ENCODE measurements at places on chromosomes 6 and 20.

GRCh38 chr6:137277971-137278637 is 58.9 kb upstream of the IFNGR1 start:
- no peak for DNase-seq

GRCh38 chr6:160737934-160738333 is 35.9 kb downstream of the PLG start:
- no peak for DNase-seq

DNA sequence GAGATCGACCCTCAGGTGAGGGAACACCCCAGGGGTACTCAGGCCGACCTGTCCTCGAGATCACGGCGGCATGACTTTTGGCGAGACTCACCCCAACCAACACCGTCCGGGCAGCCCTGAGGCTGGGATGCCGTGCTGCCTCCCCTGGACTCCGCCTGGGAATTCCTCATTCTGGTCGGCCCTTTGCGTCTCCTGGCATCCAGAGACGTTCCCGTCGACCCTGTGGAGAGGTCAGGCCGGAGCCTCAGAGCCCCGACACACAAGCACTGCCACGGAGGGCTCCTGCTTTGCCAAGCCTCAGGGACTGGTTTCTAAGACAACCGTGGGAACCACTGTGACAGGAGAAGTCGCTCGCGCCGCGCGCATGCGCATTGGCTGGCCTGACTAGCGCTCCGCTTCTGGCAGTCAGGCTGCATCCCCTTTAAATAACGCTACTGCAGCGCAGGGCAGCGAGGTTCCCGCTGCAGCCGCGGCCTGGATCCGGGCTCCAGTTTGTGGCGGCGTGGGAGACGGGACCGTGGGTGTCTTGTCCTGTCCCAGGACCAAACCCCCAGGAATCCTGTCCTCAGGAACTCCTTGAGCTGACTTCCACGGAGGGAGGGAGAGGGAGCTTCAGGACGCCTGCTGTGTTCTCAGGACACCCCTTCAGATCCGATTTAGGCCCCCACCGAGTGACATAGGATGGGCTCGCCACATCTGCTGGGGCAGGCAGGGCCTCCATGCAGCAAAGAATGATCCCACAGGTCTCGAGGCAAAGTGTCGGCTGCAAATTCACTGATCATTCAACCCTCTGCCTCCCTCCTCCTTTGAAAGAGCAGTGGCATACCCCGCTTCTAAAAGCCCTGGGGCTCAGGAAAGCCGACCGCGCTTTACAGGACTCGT is 163.2 kb upstream of the ZNF337 start:
- DNase-seq, result peak; percentile 93

- no peak for DNase-seq
These were observed 444.3 kb upstream of the NRSN1 start for GRCh38 chr6:23681743-23682142.

DNA sequence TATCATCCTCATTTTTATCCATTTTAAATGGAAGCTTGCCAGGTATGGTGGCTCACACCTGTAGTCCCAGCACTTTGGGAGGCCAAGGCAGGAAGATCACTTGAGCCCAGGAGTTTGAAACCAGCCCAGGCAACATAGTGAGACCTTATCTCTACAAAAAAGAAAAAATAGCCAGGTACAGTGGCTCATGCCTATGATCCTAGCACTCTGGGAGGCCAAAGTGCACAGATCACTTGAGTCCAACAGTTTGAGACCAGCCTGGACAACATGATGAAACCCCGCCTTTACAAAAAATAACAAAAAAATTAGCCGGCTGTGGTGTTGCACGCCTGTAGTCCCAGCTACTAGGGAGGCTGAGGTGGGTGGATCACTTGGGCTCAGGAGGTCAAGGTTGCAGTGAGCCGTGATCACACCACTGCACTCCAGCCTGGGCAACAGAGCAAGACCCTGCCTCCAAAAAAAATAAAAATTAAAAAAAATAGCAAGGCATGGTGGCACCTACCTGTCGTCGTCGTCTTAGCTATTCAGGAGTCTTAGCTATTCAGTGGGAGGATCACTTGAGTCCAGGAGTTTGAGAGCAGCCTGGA is 89.0 kb downstream of the TCP11 start:
- DNase-seq, result no peak

DNA sequence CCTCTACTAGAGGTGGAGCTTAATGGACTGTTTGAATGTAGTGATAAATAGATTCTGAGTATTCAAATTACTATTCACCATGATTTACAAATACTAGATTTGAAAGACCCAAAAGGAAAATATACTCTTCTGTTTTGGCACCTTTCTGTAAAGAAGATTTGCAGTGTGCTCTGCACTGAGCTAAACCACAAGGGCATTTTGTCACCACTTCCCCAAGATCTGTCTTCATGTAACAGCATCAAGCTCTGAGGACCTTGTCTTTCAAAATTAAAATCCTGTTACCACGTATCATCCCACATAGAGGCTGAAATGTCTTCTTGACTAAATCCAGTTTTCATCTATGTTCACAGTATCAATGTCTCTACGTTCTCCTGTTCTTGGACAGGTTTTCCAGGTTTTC is 3.3 kb upstream of the PGK2 start:
- DNase-seq, result no peak

GRCh38 chr20:45181639-45182038 is 6.9 kb downstream of the PI3 start:
- DNase-seq, result no peak

DNA sequence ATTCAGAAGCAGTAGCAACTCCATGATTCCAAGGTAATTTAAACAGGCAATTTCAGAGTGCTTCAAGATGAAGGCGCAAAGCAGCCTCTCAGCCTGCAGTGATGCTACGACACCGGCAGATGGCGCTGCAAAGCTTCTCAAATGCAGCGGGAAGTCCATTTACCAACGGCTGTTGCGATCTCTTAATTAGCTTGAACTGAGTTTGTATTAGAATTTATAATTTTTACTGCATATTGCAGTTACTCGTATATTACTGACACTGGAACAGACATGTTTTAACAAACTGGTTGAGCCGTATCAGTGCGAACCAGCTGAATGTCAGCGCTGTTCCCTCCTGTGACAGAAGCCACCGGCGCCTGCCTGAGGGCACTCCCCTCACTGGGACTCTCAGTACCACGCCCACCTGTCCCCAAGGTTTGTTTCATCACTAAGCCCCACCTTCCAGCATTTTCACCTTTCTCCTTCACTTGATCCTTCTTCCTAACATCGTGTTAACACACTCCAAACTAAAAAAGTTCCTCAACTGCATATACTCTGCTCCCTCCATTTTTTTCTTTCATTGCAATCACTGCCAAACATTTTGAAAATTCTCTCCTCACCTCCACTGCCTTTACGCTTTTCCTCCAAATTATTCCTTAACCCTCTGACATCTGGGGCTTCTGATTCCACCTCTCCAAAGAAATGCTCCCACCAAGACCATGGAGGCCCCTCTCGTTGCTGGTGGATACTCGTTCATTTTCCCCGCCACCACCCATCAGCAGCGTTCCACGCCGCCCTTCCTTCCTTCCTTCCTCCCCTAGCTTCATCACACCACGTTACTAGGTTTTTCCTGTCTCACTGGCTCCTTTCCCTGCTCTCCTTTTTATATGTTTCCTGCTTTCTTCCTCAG is 14.5 kb downstream of the GNL1 start:
- peak; percentile 29 for DNase-seq

GRCh38 chr6:73515204-73515655 is 5.6 kb downstream of the EEF1A1 start:
- DNase-seq, result no peak

GRCh38 chr6:4057036-4057435 is 21.9 kb downstream of the FAM217A start:
- DNase-seq, result no peak

- no peak for DNase-seq
These were observed 3.5 kb downstream of the COL9A3 start for GRCh38 chr20:62820208-62820961.

- DNase-seq, result no peak
These were observed 13.4 kb upstream of the THEMIS start for GRCh38 chr6:127914240-127914639.

- DNase-seq, result no peak
These were observed 448.9 kb upstream of the MANEA start for GRCh38 chr6:95128439-95128838.

DNA sequence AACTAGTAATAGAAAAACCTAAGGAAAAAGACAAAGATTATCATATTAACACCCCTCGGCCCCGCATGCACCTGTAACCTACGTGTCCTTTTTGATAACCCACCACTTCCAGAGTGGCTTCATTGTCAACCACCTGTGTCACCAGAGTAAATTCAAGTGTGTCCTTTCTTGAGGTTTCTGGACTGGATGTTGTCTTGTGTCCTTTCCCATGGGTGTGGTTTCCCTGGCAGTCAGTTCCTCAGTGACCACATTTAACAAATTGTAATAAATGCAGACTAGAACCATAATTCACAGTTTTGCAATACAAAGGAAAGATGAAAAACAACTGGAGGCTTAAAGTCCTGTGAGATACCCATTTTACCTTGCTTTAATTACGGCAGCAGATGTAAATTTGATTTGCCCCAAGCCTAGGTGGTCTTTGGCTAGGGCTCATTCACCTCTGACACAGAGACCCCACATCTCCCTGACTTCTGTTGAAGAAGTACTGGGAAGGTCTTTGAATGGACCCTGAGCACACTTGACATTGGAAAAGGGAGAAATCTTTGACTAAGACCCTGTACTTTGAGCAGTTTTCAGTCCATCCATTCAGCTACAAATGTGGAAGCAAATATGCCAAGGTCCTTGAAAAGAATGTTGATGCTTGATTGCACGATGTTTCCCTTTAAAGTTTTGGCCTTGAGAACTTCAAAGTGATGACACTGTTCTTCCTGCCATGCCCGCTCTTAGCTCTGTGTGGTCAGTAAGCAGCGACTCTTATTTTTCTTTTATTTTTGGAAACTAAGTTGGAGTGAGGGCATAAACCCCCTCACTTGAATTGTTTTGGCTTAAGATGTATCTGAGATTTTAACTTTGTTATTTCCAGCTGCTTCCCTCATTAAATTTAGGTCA is 232.4 kb downstream of the UST start:
- DNase-seq, result no peak

- no peak for DNase-seq
These were observed 11.8 kb upstream of the CCN5 start for GRCh38 chr20:44703183-44703925.

DNA sequence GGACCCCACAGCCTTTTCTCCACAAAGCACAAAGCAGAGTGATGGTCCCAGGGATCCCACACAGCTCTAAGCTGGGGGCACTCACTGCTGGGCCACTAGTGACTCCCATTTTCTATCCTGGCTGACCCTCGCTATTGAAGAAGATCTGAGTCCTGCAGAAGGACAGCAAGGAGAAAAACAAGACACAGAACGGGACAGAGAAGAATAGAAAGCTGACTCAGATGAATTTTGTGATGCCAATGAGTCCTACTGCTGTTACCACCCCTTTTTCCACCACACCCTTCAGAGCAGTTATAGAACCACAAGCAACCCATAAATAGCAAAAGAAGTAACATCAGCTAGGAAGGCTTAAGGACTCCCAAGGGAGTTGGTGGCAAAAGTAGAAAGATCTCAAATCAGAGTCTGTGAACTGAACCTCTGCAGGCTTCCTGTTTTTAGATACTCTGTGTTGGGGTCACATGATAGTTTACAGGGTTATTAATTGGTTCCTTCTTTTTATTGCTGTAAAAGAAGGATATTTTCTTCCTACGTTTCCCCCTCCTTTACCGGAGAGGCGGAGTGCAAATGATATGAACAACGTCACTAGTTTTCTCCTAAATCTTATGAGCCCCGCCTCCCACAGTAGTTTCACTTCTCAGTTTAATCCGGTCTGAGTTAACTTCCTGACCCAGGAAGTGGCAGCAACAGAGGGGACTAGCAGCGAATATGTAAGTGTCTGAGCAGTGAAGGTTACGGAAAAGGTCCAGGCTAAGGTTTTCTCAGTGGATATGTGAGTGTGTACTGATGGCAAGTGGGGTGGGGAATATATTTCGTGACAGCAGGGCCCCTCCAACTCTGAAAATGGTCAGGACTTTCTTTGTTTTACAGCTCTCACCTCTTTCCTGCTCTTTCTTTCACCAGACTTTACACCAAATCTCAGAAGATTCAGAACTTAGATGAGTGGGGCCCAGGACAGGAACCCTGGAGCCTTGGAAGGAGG is at the start of gene TRIM38:
TSS of gene TRIM38 (plus strand) at position 654 of the 979 bp plus-strand sequence. CDS start 3,721 bp downstream, outside the sequence.
- DNase-seq, result peak; percentile 11

DNA sequence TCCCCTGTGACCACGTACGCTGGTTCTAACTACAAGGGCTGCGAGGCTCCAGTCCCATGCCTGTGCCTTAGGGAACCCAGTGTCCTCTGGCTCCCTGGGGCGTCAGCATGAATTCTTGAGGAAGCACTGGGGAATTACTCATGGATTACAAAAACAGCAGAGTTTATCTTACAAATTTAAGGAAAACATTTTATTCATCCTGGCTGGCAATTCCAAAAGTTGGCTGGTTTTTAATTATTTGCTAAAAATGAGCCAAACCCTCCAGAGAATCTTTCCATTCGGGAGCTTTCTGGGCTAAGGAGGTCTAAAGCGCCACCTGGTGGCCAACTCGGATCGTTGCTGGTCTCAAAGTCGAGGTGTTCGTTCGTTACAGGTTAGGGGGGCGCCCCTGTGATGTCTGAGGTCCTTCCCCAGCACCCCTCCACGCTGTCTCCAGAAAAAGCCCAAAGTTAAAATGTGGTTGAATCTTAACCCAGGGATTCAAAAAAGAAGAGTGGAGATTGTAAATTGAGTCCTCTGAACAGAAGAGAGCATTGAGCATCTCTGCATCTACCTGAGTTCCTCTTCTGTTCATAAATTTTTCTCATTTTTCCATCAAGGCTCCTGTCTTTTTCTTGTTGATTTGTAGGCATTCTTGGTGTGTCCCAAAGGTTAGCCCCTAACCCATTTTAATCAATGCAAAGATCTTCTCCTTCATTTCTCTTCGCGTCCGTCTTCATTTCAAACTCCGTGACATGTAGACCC is 99.4 kb downstream of the BFSP1 start:
- peak; percentile 21 for DNase-seq

- DNase-seq, result no peak
These were observed 86.9 kb upstream of the SMLR1 start for GRCh38 chr6:130740308-130740707.

DNA sequence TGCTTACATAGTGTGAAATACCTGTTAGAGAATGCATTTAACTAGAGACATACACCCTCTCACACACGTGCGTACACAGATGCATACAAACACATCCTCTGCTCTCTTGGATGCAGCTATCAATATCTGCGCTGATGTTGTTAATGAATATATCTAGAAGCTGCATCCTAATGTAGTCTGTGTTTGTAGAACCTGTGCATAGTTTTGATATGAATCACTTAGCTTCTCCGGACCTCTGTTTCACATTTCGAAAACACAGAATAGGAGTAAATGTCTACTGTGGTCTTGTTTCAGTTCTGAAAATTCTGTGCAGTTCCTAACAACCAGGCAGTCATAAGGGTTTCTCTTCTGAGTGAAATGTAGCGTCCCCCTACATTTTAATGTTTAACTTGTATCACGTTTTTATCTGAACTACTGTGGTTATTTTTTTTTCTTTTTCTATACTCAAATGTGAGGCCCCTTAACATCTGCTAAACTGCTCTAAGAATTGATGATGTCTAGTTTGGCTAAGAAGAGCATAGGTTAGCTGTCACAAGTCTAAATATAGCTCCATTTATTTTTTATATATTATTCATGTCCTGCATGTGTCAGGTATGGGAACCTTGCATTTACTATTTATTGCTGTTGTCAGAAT is 254.5 kb downstream of the TMEM242 start:
- no peak for DNase-seq
